ENCODE measurements at places on chromosomes 7 and 10.
A peak's percentile ranks its signal among the peaks of the same experiment; 100 is the strongest.

DNA sequence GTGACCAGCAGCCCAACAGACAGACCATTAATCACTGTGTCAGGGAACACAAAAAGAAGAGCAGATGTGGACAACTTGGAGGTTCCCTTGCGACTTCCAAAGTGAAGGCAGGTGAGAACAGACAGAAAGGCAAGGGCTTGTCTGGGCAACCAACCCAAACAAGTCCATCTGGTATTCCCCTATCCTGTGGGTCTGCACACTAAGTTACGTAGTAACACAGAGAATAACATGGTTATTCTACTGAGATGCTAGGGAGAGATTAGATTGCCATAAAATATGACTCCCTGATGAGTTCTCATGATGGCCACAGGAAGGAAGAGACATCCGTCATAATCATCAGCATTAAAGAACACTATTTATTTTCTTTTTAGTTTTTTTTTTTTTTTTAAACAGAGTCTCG lies 252.2 kb downstream of the CALN1 start:
- DNase-seq = no peak

GRCh38 chr10:4474829-4475228 lies 351.2 kb upstream of the AKR1E2 start:
- no peak for DNase-seq

DNA sequence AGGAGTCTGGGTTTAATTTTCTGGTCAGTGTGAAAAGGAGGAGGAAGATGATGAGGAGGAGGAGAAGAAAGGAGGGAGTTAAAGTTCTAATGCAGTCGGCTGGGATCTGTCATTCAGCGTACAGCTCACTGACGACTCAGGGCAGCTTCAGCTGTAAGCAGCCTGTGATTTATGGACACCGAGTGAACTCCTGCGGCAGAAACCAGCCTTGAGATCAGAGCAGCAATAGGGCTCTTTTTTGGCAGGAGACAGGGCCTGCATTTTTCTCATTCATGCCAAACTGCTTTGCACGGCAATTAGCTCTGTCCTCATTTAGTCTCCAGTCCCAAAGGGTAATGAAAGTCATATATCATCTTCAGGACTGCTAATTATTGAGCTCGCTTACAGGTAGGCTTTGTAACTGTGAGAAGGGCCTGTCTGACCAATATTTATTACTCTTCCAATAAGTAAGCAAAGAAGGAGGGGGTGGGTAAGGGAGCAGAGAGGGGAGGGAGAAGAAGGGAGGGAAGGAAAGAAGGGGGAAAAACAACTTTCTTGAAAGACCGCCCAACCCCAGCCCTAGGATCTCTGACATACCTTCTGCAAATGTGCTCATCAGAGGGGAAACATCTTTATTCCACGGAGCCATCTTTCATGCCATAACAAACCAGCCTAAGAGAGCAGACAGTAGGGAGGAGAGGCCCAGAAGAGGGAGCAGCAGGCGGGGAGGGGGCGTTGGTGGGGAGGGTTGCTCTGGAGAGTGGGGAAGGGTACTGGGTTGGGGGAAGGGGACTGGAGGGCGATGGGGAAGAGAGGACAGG lies 48.1 kb upstream of the COMTD1 start:
- no peak for DNase-seq

GRCh38 chr10:123327450-123327849 lies 173.2 kb downstream of the BUB3 start:
- no peak for DNase-seq

- DNase-seq = no peak
Measured at GRCh38 chr10:71547876-71548846, 151.4 kb downstream of the CDH23 start.

DNA sequence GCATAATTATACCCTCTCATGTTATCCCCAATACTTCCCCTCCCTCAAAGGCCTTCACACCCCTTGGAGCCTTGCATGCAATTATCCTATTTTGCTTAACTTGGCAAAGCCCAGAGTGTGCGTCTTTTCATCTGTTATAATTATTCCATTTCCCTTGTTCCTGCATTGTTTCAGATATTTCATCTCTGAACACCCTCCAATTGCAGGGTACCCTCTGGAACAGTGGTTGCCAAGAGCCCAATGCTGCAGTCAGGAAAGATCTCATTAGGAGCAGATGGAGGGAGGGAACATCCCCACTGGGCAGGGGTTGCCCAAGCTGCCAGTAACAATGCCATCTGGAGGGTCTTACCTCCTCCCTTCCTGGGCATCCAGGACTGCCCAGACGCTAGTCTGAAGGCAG lies 18.4 kb upstream of the GOLGA7B start:
- no peak for DNase-seq

DNA sequence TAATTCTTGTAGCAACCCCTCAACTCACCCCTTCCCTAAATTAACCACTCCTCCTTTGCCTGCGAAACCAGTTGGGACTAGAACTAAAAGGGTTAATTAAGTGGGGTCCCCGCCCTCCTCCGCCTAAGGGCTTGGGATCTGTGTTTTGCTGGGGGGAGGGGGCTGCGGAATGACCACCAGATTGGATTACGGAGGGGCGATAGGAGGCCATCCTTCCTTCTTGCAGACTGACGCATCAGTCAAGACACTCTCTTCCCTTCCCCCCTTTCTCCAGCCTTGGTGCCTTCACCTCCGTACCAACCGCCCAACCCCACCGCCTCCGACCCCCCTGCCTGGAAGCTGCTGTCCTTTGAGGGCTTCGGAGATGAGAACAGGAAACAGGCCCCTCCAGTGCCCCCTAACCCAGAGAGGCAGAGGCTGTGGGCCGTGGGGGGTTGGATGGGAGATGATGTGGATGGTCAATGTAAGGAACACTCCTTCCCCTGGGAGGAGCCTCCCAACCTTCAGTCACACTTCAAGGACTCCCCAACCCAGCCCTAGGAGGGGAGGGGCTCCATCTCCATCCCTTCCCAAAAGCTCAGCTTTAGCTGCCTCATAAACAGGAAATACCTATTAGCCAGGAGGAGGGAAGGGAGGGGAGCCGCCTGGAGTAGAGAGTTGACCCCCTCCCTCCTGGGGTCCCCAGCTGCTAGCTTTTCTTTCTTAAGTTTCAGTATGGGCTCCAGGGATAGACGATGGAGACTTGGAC lies 997 bp upstream of the LDB1 start:
- no peak for DNase-seq

DNA sequence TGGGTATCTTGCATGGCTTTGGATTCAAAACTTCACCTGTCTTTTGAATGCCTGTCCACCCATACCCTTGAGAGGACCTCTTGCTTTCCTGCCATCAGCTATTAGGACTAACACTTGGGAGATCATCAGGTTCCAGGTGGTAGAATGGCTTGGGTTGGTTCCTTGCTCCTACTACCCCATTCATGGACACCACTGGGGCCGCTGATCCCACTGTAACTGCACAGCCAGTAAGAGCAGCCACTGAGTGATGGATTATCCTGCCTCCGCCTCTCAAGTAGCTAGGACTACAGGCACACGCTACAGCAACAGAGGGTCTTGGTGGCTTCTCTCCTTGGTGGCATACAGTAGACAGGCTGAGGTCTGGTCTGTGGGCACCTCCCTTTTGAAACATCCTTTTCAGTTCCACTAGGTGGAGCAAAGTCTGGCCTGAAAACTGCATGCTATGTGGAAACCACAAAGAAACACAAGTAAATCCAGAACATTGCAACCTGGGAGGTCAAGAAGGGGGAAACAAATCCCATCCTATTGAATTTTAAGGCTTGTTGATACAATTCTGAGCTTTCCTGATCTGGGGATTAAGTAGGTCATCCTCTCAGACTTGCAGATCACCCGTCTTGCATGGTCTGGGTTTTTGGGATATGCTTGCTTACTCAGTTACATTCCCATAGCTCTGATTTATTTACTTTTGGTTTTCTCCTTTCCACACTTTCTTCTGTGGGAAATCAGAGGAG lies 9.4 kb downstream of the WBP1L start:
- no peak for DNase-seq

- no peak for DNase-seq
Measured at GRCh38 chr7:81608748-81609382, 161.0 kb downstream of the HGF start.

DNA sequence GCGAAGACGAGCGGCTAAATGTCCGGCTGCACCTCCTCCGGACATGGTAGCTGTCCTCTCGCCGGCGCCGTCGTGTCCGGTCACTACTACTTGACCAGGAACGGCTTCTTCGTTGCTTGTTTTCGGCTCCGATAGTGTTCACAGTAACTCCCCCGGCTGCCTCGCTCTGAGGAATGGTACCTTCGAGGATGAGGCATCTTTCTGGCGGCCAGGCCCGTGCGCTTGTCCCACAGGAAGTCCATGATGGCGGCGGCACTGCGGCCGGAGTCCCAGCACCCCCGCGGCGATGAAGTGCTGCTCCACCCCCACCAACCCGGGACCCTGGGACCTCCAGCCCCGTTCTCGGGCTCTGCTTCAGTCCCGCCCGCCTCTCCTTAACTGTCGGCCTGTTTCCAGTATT lies 11.0 kb upstream of the CCDC126 start:
- no peak for DNase-seq

- peak; percentile 38 for DNase-seq
Measured at GRCh38 chr7:20307119-20307518, 23.6 kb upstream of the ITGB8 start.
